Stimulated activated CD4-positive, alpha-beta T cell treated with anti-CD3 and anti-CD28 coated beads, Interleukin-4, amount 100 ng/mL, for 24 hours (primary cell): ENCODE measurements at places on chromosomes 4 and X.

- DNase-seq = no peak
Observed at GRCh38 chr4:168562041-168562571, 65.3 kb downstream of the PALLD start.

- DNase-seq = no peak
Observed at GRCh38 chr4:20278195-20278594, 26.5 kb downstream of the SLIT2 start.

DNA sequence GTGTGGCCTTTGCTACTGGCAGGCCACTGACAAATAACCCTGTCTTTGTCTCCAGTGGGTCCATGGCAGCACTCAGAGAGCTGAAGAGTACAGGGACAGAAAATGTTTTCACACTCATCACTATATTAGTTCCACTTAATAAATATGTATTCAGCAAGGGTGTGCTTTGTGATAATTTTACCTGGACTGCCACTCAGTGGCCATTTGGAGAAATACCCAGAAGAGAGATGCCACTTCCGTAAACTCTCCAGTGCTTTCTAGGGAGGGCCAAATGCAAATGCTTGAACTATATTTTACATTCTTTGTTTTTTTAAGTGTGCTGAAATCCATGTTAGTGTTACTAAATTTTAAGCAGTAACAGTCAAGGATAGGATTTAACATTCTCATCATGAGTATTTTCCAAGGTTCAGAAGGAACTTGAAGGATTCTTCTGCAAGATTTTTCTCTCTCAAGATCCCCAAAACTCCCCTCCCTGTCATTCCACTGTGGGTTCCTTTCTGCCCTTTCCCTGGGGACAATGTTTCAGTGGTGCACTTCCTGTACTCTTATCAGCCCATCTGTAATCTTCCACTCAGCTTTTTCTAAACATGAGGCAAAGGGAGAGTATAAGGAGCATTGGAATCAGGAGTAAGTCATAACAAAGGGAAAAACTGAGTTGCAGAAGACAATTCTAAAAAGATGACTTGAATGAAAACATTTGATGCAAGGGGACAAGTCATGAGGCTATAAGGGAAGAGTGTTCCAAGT lies 46.0 kb downstream of the TFDP3 start:
- no peak for DNase-seq

DNA sequence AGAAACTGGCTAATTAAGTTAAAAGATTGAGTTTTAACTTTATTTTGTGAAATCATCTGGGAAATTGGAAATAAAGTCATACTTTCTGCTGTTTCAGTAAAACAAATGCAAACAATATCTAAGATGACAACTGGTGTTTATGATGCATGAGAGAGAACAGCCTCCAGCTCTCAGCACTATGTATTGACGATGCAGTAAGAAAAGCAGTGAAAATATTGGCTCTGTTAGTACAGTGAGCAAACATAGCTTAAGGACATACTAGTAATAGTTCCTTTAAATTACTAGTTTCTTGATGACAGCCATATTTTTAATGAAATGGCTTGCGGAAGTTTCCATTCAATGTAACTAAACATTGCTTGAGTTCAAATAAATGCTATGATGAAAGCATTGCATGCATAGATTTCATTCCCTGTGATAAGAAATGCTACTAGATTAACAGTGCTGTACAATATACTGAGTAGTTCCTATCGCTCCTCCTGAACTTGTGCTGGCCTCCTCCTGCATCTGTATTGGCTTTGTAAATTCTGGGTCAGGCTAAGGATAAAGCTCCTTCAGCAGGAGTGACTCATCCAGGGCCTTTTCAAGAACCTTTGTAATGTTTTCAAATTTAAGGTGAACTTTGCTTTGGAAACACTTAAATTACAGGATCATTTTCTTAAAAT lies 11.6 kb downstream of the ARHGAP24 start:
- no peak for DNase-seq

DNA sequence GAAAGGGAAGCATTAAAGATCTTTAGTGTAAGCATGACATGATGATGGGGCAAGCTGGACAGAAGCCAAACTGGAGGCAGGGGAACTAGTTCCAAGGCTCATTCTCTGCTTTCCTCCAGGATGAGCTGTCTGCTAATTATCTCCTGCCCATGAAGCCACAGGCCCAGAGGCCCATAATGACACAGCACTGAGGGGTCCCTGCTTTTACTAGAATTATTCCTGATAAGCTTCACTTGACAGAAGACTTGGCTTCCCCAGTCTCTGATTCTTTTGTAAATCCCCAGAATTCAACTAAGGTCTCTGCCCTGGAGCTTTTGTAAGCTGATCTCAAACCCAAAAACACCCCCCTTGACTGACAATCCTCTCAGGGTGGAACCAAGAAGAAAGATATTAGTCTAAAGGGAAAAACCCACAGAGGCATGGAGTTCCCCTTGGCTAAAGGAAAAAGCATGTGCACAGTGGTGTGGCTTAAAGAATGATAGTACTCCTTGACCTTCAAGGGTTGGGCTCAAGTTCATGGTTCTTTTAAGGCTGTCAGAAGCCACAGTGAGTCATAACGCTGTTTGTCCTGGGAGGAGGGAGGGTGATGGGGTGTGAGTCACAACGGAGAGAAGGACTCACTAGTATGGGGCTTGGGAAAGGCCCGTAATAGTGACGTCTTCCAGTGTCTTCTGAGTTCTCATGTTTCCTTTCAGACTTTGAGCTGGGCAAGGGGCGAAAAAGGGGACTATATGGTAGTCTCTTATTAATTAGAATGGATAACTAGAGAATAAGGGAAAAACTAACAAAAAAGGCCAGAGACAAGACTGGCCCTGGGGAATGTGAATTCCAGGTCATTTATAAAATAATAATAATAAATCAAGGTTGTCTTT lies 146.0 kb upstream of the CPEB2 start:
- peak; percentile 76 for DNase-seq

DNA sequence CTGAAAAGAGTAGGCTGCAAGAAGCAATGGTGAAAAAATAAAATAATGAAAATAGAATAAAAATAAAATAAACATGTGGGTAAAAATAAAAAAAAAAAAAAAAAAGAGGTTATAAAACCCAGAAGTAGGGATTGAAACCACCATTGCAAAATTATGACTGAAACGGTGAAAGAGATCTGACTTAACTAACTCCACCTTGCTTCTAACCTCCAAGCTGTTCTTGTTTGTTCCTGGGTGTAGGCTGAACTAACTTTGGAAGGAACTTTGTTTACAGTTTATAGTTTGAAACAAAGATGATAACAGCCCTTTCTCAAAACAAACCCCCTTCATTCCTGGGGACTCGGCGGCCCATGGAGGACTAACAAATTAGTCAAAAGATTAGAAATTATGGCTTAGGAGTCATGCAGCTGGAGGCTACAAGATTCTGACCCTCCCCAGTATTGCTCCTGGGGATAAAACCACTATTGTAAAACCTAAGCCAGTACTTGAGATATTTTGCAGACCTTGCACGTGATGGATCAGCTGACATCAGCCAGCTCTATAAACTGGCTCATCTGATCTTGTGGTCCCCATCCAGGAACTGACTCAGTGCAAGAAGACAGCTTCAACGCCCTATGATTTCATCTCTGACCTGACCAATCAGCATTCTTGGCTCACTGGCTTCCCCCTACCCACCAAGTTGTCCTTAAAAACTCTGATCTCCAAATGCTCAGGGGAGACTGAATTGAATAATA lies 30.4 kb downstream of the DDX60L start:
- DNase-seq = peak; percentile 14

DNA sequence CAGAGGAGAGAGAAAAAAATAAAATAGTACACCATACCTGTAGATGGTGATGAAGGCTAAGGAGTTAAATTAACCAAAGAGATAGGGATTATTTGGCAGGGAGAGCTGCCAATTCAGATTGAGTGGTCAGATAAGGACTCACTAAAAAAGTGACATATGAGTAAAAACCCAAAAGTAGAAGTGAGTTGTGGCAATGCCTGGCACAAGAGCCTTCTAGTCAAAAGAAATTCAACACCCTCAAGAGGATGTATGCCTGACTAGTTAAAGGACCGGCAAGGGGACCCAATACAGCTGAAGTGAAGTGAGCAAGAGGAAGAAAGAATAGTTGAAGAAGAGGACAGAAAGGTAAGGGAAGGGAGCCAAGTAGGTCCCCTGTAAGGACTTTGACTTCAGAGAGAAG lies 34.9 kb downstream of the ELF2 start:
- DNase-seq = no peak

- no peak for DNase-seq
Observed at GRCh38 chrX:124280294-124280902, 52.1 kb upstream of the TEX13D start.

DNA sequence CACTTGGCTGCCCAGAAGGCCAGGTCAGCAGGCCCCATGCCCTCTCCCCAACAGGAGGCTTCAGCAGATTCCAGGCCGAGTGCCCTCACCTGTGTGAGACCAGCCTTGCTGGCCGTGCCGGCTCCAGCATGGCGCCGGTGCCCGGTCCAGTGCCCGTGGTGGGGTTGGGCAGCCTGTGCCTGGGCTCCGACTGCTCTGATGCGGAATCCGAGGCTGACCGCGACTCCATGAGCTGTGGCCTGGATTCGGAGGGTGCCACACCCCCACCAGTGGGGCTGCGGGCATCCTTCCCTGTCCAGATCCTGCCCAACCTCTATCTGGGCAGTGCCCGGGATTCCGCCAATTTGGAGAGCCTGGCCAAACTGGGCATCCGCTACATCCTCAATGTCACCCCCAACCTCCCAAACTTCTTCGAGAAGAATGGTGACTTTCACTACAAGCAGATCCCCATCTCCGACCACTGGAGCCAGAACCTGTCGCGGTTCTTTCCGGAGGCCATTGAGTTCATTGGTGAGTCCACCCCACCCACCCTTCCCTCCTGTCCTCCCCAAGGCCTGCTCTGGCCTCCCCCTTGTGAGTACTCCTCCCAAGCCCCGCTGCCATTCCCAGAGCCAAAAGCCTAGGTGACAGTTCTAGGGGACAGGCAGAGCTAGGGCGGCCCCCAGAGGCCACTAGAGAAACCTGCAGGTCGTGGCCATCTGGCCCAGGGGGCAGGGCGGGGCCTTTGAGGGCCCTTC lies 2.3 kb downstream of the DUSP9 start:
- peak; percentile 30 for DNase-seq

DNA sequence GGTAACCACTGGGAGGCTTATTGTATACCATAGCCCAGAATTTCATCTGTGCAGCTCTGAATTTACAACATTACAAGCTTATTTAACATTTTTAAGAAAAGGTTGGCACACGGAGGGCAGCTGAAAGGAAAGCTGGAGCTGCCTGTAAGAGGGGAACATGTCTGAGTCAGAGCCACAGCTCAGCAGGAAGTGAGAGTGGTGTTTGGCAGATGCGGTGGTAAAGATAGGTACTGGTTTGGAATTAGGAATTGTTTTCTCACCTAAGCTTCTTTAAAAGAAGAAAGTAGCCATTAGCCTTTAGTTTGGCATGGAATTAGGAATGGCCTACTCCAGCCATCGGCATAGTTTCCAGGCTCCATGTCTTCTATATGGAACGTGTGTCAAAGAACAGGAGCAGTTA lies 172.5 kb upstream of the ANXA3 start:
- DNase-seq = no peak

DNA sequence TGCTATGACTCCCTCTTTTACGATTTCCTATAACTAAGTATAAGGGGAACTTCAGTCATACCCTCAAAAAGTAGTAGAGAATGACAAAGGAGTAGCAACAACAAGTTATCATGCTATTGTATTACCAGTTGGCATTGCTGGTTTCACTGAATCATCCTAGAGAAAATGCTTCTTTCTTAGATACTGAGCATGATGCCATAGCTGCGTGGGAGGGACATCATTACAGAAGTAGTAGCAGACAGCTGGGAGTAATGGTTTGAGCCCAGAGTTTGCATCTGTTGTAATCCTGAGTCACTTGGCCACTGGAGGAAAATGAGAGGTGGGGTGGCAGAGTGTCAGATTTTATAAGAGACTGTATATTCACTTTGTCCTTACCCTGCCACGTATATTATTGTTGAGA lies 38.6 kb downstream of the MTMR1 start:
- peak; percentile 72 for DNase-seq

DNA sequence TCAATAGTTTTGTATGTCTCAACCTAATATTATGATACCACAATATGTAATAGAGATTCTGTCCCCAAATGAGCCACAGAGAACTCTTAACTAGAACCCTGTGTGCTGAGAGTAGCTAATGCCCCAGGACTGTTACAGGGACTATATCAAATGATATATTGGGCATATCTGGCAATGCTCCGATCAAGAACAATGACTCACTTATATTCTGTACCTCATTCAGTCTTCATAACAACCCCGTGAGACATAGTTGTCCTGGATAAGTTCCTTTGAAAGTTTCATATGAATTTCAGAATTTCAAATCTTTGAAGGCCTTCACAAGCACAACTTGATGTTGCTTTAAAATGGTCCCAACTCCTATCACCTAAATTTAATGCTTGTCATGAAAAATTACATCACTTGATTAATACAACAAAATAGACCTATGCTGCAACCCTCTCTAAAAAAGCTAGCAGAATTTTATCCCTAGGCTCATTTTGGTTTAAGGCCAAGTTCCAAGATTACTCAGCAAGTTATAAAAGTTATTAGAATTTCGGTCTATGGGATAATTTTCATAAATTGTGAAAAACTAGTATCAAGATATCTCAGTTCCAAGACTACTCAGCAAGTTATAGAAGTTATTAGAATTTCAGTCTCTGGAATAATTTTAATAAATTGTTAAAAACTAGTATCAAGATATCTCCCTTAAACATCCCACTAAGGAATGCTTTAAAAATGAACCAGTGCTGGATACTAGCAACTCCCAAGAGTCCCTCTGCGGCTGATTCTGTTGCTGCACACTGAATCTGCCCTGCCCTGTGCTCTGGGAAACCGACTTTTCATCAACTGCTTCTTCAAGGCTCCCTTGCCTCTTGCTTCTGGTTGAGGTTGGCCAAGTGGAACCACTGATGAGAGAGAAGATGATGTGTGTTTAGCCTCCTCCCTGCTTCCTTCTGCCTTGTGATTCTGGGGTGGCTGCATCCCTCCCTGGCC lies 6.0 kb upstream of the ANXA3 start:
- no peak for DNase-seq

DNA sequence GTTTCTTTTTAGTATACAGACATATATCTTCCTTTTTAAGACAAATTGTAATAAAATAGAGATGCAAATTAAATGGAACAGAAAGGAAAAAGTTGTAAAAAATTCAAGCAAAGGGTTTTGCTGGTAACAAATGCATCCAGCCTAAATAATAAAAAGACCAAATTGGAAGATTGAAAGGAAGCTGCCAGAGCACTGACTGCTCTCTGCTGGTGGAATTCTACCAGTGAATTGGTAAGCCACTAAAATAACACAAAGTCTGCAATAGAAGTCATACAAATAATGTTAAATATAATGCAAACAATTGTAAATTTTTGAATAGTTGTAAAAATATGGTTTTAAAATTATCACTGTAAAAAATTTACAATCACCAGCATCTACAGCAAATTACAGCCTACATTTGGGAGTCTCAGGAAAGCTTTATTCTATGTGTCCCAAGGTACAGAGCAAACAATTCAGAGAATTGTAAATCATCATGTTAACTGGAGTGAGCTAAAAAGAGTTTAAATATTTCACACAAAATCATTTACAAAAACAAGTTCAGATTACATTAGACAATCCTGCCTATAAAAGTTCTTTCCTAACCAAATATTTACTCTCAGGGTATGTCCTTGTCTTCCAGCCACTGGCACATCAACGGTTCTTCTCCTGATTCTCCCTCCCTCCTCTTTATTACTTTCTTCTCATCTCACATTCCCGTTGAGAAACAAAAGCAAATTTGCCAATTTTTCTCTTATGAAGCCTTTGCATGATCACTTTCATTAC lies 1322.5 kb downstream of the PCDH7 start:
- DNase-seq = no peak
